Stimulated activated CD4-positive, alpha-beta T cell treated with anti-CD3 and anti-CD28 coated beads, Interleukin-12 subunit alpha, Interleukin-12 subunit beta, amount 100 ng/mL, for 48 hours (primary cell): ENCODE measurements at places on chromosomes 4 and X.
A peak's percentile ranks its signal among the peaks of the same experiment; 100 is the strongest.

- DNase-seq: no peak
Measured at GRCh38 chrX:153549807-153550206, 32.4 kb downstream of the ATP2B3 start.

- DNase-seq: no peak
Measured at GRCh38 chr4:27714073-27714472, 853.4 kb downstream of the STIM2 start.

- no peak for DNase-seq
Measured at GRCh38 chr4:45865781-45866180, 258.1 kb downstream of the GABRG1 start.

DNA sequence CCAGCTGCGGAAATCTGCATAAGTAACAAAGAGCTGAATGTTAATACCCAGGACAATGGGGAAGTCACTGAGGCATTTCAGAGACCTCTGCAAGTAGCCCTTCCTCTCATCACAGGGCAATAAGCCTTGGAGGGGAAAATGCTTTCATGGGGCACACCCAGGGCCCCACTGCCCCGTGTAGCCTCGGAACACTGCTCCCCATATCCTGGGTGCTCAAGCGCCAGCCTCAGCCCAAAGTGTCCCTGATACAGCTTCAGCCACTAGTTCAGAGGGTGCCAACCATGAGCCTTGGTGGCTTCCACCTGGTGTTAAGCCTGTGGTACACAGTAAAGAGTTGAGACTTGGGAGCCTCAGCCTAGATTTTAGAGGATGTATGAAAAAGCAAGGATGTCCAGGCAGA lies 402.8 kb upstream of the CXorf51A start:
- DNase-seq: no peak

- no peak for DNase-seq
Measured at GRCh38 chrX:101385795-101386541, at the start of gene BTK. BTK (minus strand) TSS chrX:101386191; CDS start chrX:101375284, 10,907 bp downstream.

- DNase-seq: no peak
Measured at GRCh38 chr4:77742054-77742453, 77.1 kb downstream of the CNOT6L start.

DNA sequence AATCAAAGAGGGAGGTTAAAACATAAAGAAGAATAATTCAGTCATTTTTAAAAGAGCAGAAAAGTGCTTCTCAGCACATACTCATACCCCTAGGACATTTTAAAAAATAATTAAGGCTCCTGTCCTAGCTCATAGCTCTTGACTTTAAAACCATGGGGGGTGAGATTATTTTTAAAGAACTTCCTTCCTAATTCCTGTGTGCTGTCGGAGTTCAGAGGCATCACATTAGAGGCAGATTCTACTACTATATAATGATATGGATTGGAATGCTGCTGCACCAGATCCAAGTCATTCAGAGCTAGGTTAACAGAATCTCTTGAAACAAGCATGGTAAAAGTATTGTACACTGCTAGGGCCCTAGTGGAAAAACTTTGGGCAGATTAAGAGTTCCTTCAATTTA lies 456.5 kb upstream of the ADGRL3 start:
- no peak for DNase-seq

- DNase-seq: no peak
Measured at GRCh38 chr4:100062921-100063320, 112.8 kb upstream of the H2AZ1 start.

DNA sequence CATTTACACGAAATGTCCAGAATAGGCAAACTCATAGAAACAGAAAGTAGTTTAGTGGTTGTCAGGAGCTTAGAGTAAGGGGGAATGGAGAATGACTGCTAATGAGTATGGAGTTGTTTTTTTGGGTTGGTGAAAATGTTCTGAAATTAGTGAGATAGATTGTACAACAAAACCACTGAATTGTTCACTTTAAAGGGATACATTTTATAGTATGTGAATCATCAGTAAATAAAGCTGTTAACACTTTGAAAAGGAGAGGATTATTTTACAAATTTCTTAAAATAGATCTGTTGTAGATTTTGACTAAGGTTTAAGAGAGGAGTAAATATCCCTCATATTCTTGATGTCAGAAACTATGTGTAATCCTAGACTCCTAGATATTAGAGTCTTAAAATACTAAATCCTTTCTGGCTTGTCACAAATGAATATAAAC lies 82.7 kb downstream of the RAPGEF2 start:
- DNase-seq: no peak

DNA sequence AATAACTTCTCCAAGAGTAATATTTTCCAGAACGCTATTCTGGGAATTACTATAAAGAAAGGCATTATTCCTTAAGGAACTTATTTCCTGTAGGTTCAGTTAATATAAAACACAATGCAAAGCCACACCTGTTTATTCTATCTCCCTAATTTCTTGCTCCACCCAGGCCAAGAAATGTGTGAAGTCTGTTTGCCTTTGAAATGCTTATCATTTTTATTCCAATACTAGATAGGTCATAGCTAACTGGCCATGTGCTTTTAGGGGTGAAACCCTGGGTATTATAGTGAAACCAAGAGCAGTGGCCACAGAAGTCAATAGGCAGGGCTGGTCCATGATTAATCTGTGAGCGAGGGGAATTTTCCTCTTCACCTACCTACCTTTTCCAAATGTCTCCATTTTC lies 14.8 kb downstream of the CXCL3 start:
- no peak for DNase-seq

DNA sequence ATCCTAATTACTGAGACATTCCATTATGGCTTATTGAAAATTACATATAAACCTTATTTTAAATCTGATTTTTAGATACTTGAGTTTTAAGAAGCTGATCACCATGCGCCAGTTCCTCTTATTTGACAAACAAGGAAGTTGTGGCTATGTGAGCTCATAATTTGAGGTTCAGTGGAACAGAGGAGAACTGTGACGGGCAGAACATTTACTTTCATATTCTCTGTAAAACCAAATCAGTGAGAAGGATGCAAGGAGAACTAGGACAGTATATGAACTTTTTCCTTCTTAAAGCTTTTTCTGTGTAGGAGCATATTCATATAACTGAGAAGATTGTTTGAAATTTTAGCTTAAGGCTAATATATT lies 25.3 kb downstream of the STIM2 start:
- DNase-seq: no peak

DNA sequence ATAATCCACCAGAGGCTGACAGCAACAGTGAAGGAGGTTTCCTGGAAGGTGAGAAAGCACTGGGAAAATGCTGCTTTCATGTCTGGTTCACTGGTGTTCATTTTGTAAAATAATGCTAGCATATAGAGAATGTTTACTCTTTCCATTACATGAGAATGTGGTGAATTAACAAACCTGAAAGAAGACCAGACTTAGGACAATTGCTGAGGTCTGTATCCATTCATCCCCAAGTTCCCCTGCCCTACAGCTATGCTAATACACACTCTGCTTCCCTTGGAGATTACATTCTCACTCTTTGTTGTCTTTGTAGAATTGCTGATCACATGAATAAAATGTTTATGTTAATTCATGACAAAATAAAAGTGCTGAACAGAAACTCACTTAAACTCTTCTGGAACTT lies 99.5 kb downstream of the ARHGAP6 start:
- DNase-seq: no peak

DNA sequence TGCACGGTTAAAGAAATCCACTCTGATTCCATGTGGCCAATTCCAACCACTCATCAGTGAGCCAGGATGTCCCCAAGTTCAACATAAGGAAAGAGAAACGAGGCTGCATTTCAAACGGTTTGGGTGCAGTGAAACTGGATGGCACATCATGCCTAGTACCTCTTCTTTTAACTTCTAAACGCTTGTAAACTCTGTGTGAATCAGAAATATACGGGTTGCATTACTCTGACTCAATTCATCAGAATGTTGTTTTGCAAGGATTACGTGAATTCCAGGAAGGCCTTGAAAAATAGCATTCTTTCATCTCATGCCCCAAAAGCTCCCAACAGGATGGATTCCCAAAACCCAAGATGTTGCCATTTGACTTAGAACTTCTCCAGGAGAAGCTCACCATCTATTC lies 270.4 kb downstream of the LDB2 start:
- DNase-seq: no peak

GRCh38 chr4:183909801-183910200 lies 4.7 kb downstream of the STOX2 start:
- DNase-seq: no peak

DNA sequence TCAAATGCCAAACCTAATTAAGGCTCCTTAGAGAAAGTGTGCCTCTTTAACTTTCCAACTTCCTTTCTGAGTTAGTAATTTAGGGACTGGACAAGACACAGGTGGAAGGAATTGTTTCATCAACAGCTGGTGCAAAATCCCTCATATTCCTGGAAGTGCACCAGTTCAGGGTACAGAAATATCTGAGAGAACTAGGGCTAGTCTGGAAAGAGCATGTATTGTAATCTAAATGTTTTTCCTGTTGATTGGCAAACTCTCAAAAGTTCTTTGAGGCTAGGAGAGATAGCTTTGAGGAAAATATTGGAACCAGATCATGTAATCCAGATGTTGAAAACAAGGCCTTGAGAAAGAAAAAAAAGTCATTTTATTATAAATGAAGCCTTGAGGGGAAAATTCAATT lies 98.1 kb upstream of the C1GALT1C1 start:
- DNase-seq: no peak

DNA sequence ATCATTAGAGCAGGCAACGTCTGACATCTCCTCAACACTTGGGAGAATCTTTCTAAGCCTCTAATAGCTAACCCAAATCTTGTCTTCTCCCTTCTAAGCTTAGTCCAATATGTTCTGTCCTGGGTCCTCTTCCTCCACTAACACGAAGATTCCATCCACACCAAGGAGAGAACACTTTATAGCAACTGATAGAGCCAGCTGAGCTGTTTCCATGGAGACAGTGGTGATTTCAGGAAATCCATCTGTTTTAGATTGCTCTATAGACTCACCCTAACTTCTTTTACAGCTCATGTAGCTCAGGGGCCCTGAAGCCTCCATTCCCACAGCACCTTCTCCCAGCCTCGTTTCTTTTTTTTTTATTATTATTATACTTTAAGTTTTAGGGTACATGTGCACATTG lies 37.4 kb downstream of the SCD5 start:
- DNase-seq: no peak

- DNase-seq: no peak
Measured at GRCh38 chrX:40013266-40014195, 84.2 kb downstream of the BCOR start.

GRCh38 chr4:140003876-140004548 lies 150.0 kb downstream of the MAML3 start:
- DNase-seq: no peak

DNA sequence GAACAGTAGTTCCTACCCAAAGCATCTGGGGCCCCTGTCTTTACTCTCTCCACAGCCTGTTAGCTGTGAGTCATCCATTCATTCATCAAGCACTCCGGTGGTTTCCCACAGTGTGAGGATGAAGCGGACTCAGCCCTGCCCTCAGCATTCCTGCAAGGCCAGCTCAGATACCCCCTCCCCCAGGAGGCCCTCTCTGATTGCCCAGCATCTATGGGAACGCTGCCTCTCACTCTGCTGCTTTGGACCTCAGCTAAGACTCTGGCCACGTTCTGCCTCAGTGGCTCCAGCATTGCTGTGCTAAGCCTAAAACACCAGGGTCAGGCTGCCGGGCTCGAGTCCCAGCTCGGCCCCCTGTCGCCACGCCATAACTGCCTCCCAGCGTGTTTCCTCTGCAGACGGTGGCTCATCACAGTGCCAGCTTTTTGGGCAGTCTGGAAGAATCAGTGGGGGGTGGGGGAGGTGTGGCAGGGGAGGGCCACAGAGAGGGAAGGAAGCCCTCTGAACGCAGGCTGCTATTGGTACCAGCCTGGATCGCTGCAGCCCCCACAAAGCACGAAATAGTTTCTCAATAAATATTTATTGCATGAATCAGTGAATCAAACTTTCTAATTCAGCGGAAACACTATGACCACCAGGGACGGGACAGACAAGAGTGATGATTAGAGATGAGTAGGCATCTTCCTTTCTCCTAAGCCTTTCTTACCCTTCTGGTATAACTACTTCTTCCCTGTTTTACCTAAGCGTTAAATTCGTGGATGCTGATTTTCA lies 74.4 kb downstream of the SORCS2 start:
- no peak for DNase-seq

DNA sequence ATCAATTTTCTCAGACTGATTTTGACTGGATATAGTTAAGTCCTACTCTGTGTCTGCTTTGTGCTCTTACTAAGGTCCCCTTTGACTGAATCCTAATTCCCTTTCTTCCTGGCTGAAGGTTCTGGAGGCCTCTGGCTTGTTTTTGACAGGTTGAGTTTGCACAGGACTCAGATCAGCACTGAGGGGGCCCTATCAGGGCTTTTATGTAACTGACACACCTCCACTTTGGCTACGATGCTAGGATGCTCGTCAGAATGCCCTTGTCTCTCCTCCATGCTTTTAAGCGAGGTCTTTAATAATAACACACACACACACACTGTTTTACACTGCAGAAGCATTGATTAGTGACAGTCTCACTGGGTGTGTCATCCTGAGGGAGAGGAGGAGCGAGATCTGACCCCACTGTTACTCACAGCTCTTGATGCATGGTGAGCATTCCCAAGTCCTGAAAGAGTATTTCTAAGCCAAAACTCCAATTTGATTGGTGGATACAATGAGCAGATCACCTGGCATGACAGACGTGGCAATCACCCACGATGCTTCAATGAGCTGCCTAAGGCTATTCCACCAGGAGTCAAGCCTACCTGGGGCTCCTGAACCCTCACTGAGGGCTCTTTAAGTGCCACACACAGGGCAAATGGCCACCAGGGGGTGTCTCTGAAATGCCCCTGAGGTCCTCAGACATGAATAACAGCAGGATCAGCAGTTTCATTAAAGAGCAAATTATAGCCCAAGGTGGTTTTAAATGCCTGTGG lies 130.4 kb upstream of the CPEB2 start:
- peak; percentile 16 for DNase-seq

GRCh38 chrX:16739574-16739973 lies 20.2 kb downstream of the SYAP1 start:
- no peak for DNase-seq

GRCh38 chr4:186078981-186079638 lies 10.2 kb downstream of the TLR3 start:
- no peak for DNase-seq

GRCh38 chrX:128739539-128739938 lies 687.3 kb upstream of the ACTRT1 start:
- DNase-seq: no peak

- DNase-seq: no peak
Measured at GRCh38 chr4:26762650-26763049, 98.0 kb upstream of the STIM2 start.

DNA sequence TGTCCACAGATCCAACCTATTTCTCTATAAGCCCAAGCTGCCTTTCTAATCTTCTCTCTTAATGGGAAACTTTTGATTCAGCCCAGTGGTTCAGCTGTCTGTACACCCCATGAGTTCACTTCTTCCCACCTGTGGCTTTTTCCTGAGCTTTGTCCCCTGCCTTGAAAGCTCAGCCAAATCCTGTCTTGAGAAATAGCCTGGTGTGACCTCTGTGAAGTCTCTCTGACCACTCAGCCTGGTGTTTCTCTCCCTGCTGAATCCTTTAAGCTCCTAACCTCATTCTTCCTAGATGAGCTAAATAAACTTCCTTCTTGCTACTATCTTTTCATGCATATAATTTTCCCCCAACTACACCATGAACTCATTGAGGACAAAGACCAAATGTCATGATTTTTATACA lies 15.2 kb upstream of the HERC5 start:
- DNase-seq: no peak
